NCI-H1105 (cell line): ENCODE measurements at places on chromosomes 6 and 20.
A peak's percentile ranks its signal among the peaks of the same experiment; 100 is the strongest.

DNA sequence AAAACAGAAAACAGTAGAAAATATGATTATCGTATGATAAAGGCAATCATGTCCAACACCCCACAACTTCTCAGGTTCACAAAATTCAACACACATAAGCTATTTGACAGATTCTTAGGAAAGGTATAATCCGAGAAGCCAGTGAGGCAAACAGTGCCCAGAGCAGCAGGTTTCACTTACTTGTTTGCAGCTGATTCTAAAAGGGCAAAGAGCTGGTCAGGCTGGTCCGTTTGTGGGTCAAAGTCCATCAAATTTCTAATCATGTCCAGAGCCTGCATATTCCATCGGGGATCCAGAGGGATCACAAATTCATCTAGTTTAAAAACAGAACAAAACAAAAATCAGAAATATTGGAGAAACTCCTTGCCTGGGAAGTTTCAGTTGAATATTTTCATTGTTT lies 69.8 kb upstream of the LYRM2 start:
- DNase-seq: no peak

DNA sequence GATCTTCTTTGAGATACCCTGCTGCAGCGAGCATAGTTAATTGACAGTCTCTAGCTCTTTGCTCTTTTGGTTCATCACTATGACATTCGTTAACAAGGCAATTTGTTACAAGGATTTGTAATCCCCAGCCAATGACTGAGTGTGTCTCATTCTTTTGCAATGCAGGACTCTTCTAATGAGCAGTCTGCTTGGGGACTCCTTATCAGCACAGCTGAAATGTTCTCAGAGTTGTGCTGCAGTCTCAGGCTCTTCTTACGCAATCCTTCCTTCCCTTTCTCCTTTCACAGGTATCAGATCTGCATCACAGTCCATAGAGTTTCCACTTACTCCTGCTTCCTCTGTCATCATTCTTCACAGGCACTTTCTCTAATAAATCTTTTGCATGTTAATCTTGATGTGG lies 161.2 kb upstream of the OGFRL1 start:
- DNase-seq: no peak

DNA sequence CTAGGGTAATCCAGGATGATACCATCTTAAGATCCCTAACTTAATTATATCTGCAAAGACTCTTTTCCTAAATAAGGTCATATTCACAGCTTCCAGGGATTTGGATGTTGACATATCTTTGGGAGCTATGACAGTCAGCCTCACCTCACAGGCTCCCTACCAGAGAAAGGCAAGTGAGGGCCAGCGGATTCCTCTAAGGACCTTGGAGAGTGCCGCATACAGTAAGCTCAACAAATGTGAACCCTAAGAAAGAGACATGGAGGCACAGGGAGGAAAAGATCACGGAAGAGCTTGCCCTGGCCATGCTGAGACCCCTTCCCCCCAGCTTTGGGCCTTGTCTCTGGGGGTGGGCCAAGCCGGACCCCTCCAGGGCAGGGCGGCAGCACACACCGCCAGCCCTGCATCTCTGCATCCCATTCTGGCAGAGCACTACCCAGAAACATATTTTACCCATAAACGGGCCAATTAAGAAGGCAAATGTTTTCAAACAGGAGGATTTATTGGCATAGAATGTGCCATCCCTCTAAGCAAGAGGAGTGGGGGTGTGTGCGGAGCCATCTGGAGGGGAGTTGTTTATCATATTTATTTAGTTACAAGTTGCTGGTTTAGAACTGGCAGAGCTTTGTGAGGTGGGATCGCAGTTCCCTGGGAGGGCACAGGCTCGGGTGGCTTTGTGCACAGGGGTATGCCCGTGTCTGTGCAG lies 55.4 kb downstream of the CHMP4B start:
- no peak for DNase-seq

DNA sequence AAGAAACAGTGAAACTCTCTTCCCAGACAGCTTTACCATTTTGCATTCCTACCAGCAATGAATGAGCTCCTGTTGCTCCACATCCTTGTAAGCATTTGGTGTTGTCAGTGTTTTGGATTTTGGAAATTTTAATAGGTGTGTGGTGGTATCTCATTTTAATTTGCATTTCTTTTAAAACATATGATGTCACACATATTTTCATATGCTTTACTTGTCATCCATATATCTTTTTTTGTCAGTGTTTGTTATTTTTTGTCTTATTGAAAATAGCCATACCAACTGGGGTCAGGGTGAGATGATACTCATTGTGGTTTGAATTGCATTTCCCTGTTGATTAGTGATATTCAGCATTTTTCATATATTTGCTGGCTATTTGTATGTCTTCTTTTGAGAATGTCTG lies 119.5 kb upstream of the FOXA2 start:
- no peak for DNase-seq

DNA sequence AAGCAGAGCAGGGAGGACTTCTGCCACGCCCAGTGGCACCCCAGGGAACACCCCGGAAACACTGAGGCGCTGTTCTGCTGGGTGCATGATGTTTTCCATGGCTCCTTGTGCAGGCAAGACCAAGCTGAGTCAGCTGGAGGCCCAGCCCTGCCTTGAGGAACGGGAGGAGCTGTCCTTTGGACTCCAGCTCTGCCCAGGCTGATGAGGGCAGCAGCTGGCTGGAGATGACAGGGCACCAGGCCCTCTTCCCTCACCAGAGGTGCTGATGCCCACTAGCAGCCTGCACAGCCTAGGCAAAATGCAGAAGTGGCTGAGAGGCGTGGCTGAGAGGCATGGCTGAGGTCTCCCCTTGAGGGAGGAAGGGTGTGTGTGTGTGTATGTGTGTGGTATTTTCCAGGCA lies 2.4 kb downstream of the C6orf132 start:
- DNase-seq: no peak

- DNase-seq: no peak
Measured at GRCh38 chr20:32336918-32337347, 21.2 kb upstream of the ASXL1 start.

DNA sequence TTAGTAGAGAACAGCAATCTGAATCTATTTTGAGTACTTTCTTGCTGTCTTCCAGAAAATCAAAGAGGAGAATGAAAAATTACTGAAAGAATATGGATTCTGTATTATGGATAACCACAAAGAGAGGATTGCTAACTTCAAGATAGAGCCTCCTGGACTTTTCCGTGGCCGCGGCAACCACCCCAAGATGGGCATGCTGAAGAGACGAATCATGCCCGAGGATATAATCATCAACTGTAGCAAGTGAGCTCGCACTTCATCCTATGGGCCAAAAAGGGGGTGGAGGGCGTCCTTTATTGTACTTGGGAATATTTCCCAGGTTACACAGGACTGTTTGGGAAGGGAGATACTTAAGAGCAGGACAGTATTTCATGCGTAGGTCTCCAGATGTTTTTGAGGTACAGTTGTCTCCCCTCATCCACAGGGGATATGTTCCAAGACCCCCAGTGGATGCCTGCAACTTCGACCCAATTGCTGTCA lies 37.3 kb upstream of the PLCG1 start:
- DNase-seq: no peak

DNA sequence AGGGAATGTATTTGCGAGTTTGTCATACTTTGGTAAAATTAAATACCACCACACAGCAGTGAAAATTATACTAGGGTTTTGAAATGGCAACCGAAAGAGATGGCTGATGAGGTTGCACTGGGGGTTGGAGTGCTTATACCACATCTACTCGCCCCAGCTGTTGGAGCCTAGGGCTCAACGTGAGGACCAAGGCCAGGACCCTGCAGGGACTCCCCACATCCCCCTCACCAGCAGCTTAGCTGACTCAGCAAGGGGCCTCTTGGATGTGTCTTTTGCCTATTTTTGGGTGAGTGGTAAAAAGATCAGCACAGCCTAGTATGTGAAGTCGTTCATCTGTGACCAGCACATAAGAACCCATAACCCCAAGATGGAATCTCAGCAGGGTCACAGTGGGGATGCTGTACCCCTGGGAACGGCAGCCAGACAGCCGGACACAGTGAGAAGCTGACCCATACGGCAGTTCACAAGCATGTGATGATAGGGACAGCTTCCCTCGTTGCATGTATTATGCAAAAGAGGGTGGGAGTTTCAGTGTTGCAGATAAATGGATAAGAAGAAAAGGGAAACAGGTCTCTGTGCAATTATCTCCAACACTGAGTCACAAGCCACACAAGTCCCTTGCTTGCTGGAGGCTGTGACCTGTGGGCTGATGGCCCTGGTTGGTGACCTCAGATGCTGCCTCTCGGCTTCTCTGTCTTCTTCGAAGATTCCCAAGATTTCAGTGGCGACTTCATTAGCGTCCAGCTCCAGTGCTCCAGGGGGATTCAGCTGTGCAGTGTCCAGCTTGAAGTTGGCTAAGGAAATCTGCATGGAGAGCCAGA lies 20.9 kb upstream of the SPO11 start:
- DNase-seq: no peak

- DNase-seq: no peak
Measured at GRCh38 chr20:64223526-64224067, 32.0 kb upstream of the PCMTD2 start.

DNA sequence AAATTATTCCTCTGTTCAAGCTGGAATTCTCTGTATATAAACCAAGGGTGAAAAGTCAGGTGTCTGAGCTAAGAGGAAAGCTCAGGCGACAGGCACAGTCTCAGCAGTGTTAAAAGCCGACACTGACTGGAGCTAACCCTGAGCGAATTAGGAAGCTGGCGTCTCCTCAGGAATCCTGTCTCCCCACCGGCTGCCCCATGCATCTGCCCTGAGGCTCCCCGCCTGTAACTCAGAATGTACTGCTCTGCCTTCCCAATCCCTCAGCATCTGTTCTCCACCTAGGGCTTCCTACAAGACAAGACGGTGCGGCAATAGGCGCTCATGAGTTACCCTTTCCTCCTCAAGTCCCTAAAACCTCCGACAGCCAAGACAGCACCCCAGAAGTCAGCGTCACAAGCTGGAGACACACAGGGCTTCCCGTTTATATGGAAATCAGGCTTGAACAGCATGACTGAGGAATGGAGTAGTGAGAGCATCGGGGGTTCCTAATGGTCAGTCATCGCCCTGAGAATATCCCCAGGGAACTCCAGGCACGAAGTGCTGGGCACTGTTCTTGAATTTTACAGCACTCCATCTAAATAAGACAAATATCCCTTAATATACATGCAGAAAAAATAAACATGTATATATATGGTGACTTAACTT lies 33.5 kb downstream of the WDR27 start:
- DNase-seq: no peak

DNA sequence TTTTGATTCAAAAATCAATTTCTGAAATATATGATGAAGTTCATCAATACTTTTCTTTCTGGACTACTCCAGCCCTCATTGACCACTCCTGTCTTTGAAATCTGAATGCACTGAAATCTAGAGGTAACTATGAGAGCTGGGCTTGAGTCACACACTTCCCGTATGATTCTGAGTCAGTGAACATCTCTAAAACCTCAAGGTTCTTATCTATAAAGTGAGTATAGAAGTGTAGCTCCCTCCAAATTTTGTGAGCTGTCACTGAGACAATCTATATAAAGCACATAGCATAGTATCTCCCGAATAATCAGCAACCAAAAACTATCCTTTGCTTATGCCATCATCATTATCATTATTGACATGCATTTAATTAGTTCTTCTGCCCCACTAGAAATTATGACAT lies 182.4 kb downstream of the TSHZ2 start:
- DNase-seq: no peak

GRCh38 chr6:41560431-41561192 lies 14.4 kb downstream of the FOXP4 start:
- DNase-seq: no peak

- DNase-seq: no peak
Measured at GRCh38 chr6:66553441-66553840, 846.4 kb upstream of the EYS start.

GRCh38 chr20:32418376-32418775 lies 60.2 kb downstream of the ASXL1 start:
- DNase-seq: no peak

- DNase-seq: no peak
Measured at GRCh38 chr6:98487612-98488011, 346.8 kb upstream of the POU3F2 start.

GRCh38 chr6:80028589-80028988 lies 24.1 kb downstream of the TTK start:
- no peak for DNase-seq

DNA sequence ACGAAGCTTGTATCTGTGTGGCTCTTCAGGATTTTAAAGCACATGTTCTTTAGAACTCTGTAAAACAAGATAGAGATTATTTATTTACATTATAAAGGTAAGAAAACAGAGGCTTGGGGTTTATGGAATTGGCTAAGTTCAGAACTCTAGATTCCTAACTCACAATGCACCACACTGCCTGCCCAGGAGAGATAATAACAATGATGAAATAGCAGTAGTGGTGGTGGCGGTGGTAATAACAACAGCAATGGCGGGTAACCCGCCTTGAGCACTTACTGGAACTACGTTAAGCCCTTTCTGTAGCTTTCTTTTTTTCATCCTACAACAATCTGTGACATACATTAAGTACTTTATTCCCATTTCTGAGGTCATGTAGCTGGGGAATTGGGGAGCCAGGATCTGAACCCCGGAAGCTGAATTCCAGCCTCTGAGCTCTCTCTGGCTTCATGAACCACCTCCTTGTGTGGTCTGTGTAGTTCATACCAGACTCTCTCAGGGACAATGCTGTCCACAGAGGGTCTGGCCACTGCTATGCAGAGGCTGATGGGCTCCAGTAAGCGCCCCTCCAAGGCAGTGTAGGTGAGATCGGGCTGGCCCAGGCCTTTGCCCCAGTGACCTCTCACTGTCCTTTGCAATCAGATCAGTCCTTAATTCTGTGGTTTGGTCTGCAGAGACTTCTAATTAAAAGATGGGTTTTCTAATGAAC lies 260.9 kb downstream of the SLC24A3 start:
- no peak for DNase-seq

DNA sequence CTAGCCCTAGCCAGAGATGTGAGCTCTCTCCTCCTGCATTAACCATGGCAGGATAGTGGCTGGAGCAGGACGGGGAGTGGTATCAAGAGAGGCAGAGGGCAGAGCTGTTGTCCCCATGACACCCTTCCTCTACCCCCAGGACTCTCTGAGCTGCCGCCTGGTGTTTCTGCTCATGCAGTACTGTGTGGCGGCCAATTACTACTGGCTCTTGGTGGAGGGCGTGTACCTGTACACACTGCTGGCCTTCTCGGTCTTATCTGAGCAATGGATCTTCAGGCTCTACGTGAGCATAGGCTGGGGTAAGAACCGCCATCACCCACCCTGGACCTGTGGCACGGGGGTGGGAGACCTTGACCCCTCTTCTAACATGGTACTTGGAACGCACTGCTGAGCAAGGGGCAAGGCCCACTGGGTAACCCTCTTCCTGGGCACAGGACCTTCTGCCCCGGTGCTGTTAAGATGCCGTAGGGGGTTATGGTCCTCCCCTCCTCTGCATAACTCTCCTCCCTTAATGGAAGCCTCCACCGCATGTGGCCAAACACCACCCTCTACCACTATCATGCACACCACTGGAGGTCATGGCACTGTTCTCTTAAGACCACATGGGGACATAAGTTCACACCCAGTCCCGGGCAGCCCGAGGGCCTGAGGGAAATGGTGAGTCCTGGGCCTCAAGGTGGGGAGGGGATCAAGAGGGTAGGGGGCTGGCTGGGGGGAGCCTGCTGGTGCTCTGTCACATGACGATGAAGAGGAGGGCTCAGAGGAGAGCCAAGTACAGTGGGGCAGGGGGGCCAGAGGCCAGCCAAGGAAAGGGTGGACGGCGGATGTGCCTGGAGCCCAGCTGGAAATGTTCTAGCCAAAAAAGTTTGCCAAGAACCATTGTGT lies 25.1 kb downstream of the GLP1R start:
- DNase-seq: no peak

GRCh38 chr20:62675877-62676260 lies 32.8 kb upstream of the NTSR1 start:
- no peak for DNase-seq

GRCh38 chr6:112204350-112204706 lies 50.0 kb downstream of the LAMA4 start:
- no peak for DNase-seq

GRCh38 chr20:46132705-46133120 lies 14.6 kb downstream of the CD40 start:
- peak; percentile 74 for DNase-seq
